ENCODE measurements at places on chromosomes 13 and 19.

- peak; percentile 46 for DNase-seq
Measured at GRCh38 chr13:27619728-27620376, 477 bp downstream of the LNX2 start.

DNA sequence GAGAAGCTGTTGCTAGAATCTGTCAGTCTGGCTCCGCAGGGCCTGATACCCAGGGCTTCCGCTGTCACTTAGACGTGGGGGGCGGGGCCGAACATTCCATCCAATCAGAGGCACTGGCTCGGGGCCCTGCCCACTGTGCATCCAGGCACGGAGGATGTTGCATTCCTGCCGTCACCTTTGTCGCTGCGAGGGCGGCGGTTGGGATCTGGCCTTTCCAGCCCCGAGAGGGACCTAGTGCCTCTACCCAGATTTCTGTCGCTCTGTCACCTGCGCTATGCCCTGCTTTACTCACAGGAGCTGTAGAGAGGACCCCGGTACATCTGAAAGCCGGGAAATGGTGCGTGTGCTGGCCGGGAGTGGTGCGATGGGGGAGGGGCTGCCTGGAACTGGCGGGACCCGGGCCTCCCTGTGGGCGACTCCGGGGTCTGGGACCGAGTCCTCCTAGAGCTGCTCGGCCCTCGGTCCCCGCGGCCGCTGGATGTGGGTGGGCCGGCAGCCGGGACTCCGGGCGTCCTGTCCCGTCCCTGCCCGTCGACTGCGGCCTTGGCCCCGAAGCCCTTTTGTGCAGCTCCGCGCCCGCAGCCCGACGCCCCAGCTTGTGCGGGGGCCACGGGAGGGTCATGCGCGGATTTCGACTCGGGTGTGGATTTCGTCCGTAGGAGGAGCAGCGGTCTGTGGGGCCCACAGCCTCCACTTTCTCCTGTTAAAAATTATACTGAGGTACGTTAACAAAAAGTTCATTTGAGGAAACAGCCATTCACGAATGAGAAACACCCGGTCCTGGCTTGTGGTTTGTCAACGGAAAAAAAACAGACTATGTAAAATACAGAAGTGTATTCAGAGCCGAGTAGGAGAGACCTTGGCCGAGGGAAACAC is at the start of gene ZNF439:
TSS of gene ZNF439 (plus strand) at position 133 of the 876 bp plus-strand sequence. CDS start at position 275, 142 bp downstream.
- DNase-seq: peak; percentile 53

- no peak for DNase-seq
Measured at GRCh38 chr19:30319876-30320275, 52.3 kb upstream of the ZNF536 start.

GRCh38 chr13:44840131-44840530 is 149.1 kb downstream of the NUFIP1 start:
- no peak for DNase-seq

GRCh38 chr19:611481-611868 is 21.8 kb downstream of the HCN2 start:
- DNase-seq: no peak

DNA sequence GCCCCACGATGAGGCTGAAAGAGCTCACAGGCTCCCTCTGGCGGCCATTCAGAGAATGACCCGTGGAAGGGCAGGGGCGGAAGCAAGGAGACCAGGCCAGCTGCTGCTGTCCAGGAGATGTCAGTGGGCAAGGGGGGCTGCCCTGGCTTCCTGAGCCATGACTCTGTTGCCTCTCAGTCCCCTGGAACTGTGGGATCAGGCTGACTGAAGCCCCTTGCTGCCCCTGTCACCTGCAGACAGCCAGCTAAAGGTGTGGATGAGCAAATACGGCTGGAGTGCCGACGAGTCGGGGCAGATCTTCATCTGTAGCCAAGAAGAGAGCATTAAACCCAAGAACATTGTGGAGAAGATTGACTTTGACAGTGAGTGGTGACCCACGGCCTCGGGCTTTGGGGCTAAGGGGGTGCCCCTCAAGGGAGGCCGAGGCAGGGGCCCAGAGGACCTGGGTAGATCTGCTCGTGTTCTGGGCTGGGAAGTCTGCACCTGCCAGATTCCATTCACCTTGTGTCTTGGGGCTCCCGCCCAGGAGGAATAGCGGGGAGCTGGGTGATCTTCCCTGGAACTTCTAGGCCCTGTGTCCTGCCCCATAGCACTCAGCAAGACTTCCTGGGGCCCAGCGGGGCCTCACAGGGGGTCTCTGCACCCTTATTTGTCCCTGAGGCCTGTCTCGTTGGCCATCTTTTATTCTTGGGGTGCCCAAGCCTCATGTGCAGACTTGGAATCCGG is 12.5 kb upstream of the ACTN4 start:
- DNase-seq: peak; percentile 59

GRCh38 chr13:98111168-98112098 is 31.5 kb upstream of the FARP1 start:
- no peak for DNase-seq

DNA sequence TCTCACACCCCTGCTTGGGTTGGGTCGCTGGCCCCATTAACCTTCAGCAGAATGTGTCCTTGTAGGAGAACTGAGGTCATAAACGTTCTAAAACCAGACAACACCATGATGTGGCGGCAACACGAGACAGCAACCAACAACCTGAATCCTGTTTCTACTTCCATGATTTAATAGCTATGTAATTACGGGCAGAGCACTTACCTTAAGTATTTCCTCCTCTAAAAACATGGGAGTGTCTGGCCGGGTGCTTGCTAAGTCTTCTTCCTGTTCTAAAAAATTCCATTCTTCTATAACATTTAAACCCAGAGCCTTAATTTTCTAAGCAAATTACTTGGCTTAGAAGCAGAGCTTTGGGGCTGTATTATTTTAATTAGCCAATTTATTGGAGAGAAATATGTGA is 33.5 kb upstream of the IRS2 start:
- DNase-seq: no peak

GRCh38 chr19:35153701-35154524 is 622 bp upstream of the FXYD5 start:
- peak; percentile 58 for DNase-seq

- DNase-seq: no peak
Measured at GRCh38 chr13:87671753-87672605, 808 bp downstream of the SLITRK5 start.

DNA sequence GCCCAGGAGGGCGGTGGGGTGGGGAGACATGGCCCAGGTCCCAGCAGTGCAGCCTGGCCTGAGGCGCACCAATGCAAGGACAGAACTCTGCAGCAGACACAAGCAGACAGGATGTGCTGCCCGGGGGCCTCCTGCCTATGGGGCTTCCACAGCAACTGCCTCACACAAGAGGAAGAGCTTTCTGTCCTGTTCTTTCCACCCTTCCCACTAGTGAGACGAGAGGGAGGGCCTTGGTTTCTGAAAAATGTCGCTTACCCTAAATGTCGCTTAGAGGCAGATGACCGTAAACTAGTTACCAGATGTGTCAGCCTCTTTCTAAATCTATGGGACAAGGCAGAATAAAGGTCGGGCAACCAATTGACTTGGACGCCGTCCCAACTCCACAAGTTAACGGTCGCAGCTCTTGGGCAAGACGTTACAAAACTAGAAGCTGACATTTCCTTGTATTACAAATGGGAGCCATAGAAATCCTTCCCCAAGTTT is at the start of gene LAIR1:
TSS of gene LAIR1 (minus strand) at position 157 of the 483 bp plus-strand sequence. CDS start at position 30, 127 bp downstream.
- peak; percentile 37 for DNase-seq

GRCh38 chr19:40827386-40828247 is 22.6 kb downstream of the CYP2A6 start:
- no peak for DNase-seq

GRCh38 chr19:8158411-8159074 is 9.2 kb upstream of the FBN3 start:
- no peak for DNase-seq

- no peak for DNase-seq
Measured at GRCh38 chr19:9863759-9864158, 28.6 kb downstream of the PIN1 start.

GRCh38 chr13:100811928-100812327 is 137.3 kb upstream of the TMTC4 start:
- no peak for DNase-seq

DNA sequence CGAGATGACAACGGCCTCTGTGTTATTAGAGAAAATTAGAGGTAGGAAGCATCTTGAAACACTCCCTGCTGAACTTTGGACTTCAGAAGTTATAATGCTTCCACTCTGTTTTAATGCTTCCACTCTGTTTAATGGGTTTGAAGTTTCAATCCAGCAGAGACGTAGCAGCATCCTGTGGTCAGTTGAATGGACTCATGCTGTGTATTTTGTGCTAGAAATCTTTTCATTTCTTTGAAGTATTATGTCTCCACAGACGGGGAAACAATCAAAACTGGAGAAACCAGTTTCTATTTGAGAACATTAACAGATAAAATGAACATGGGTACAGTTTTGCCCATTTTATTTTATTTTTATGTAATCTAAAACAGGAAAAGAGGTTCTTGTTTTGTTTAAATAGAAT is 1736.2 kb downstream of the SLITRK5 start:
- DNase-seq: no peak

- DNase-seq: no peak
Measured at GRCh38 chr19:4305257-4305612, 837 bp downstream of the FSD1 start.

DNA sequence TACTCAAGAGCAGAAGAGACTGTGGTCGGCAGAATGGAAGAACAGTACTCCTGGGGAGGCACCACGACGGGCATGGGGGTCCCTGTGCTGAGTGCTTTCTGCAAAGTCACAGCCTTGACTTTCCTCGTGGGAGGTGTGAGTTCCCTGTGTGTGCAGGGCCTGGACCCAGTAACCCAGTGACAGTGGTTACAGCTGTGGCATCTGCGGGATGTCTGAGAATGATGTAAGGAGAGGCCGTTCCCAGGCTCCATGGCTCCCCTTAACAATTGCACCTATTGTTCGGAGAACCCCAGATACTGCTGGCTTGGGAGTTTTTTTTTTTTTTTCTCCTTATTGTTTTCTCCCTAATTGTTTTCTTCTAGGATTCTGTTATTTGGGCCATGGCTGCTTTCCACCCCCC is 5.1 kb upstream of the NANOS2 start:
- DNase-seq: no peak

GRCh38 chr13:51682686-51683085 is 98.4 kb downstream of the WDFY2 start:
- DNase-seq: no peak

GRCh38 chr13:88622362-88622973 is 951.3 kb downstream of the SLITRK5 start:
- peak; percentile 4 for DNase-seq
